ENCODE measurements at places on chromosomes 6 and 20.

- DNase-seq, result no peak
Observed at GRCh38 chr6:107695061-107695720, 128.9 kb downstream of the SCML4 start.

DNA sequence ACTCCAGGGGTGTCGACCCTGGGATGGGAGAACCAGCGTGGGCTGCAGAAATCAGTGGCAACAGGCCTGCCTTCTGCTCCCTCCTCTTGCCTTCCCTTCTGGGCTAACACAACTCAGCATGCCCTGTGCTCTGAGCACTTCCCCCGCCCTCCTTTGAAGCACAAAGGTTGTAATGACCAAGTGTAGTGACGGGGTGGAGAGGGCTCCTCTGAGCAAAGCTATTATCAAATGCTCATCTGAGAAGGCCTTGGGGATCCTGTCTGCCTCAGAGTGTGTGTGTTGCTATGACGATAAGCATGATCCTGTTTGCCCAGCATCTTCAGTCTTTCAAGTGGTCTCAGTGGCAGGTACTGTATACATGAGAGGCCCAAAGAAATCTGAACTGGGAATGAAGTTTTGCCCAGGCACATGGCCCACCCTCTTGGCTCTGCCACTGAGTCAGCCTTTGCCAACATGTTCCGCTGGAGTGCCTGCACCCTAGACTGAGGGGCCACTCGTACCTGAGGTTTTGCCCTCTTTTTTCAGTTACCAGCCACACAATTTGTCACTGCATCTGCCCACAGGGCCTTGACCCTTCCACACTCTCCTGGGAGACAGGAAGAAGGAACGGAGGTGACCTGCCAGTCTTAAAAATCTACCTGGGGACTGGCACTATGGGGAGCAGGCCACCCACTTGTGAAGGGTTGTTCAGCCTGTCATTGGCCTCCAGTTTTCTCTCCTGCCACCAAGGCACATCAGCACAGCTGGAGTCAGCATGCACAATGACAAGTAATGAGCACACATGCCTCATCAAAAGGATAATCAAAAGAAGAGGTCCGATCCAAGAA is 74.5 kb downstream of the GFOD1 start:
- no peak for DNase-seq

DNA sequence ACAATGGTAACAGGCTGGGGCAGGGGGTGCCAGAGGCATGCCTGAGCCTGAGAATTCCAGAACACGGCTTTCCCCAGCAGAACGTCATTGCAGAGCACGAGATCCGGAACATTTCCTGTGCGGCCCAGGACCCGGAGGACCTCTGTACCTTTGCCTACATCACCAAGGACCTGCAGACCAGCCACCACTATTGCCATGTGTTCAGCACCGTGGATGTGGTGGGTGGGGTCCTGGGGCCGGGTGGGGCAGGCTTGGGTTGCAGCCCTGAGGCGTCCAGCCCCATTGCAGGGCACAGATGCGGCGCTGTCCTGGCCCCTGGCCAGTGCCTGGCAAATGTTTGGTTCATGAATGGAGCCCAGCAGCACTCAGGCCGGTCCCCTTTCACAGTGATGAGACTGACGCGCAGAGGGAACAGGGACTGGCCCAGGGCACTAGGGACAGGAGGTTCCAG is 57.1 kb downstream of the TCP11 start:
- DNase-seq, result no peak

GRCh38 chr6:140909156-140909555 is 1223.6 kb upstream of the GJE1 start:
- DNase-seq, result no peak

- DNase-seq, result no peak
Observed at GRCh38 chr6:71463061-71463460, 174.4 kb downstream of the OGFRL1 start.

DNA sequence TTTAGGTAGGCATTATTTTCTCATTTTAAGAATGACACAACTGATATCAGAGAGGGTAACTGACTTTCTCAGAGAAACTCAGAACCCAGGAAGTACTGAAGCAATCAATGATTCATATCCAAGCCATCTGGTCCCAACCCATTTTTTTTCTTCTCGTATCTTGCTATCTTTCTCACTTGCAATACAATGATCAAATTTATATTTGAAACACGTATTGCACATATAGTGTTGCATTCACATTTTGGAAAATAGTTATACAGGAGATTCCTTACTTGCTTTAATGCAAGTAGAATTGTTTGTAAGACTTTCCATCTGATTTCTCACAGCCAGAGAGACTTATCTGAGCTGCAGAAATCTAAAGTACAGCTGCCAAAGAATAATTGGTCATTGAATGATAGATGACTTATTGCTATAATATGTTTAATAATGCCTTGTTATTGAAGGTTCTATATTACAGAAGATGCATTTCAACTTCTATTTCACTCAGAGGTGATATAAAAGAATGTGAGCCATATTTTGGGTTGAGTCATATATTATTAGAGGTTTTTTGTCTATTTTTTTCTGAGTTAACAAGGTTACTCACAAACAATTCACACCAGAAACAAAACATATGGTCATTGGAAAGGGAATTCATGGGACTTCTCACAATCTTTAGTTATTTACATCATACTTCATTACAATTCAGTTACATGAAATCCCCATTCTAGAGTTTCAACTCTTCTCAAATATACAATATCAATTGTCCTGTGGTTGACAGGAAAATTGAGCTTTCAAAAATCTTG is 337.5 kb upstream of the CITED2 start:
- DNase-seq, result no peak

- no peak for DNase-seq
Observed at GRCh38 chr20:51440589-51440988, 101.9 kb downstream of the NFATC2 start.

GRCh38 chr20:63223121-63223825 is 7.3 kb upstream of the YTHDF1 start:
- DNase-seq, result no peak

GRCh38 chr6:139482287-139482686 is 107.8 kb upstream of the CITED2 start:
- no peak for DNase-seq

DNA sequence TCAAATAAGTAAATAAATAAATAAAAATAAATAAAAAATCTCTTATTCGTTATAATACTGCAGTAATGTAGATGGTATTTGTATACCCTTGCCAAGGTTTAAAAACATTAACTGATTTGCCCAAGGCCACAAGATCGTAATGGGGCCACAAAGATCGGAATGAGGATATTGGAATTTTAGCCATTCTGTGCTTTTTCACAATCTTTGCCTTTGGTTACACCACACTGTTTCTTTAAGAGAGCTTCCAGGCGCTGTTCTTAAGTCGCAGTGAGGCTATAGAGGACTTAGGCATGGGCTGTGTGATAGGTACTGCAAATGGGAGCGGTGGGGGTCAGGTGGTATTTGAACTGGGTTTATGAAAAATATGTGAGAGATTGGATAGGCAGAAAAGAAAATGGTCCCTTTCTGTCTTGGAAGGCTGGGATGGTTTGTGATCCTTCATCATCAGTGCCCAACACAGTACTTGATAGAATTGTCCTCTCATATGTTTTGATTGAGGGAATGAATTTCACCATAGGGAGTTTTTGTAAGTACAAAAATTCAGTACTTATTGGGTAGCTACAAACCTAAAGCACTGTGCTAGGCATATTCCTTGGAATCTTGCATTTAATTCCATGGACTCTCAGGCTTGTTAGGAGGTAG is 1.4 kb downstream of the NUS1 start:
- no peak for DNase-seq

- DNase-seq, result no peak
Observed at GRCh38 chr20:24998631-24999445, 6.3 kb upstream of the APMAP start.

DNA sequence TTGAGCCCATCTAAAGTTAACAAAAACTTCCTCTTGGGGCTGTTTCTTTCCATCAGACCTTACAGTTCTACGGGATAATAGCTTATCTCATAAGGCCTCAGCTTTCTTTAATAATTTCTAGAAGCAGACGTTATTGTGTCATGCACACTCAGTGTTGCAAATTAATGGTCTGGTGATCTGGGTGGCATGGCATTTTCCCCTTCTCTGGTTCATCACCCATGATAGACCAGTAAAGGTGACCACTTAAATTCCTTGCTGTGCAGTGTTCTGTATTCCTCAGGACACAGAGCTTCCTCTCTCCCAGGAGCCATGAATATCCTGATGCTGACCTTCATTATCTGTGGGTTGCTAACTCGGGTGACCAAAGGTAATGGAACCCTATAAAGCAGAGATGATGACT is at the start of gene DEFB125:
DEFB125 (plus strand) TSS at position 272 of the 400 bp plus-strand sequence; CDS start at position 310, 38 bp downstream.
- DNase-seq, result no peak

GRCh38 chr6:63278916-63279315 is 40.9 kb downstream of the LGSN start:
- no peak for DNase-seq

- no peak for DNase-seq
Observed at GRCh38 chr6:154448448-154449096, 61.9 kb downstream of the CNKSR3 start.

DNA sequence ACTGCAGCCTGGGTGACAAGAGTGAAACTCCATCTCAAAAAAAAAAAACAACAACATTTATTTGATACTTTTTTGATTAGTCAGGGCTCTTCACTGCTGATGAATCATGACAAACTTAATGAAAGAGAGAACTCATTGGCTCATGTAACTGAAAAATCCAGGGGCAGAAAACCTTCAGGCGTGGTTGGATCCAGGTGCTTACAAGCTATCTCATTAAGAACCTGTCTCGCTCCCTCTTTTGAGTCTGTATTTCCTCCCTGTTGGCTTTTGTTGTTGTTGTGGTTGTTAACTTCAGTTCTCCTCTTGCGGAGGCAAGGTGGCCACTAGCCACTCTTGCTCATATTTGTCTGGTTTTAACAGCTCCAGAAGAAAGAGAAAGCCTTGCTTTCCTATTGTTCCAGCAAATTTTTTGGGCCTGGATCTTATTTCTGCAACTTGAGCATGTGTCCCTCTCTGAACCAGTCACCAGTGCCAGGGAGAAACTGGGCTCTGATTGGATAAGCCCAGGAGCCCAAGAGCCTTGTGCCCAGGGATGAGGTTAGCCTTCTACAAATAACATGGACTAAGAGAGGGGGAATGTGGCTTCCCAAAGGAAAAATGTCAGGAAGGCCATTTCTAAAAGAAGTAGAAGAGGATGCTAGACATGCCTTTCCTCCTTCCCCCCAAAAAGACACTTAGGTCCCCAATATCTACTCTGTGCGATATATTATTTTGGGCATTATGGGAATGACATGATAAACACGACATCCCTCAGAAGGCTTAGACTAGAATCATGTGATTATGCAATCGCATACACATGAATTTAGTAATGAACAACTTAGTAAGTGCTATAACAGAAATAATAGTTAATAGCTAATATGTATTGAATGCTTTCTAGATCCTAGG is 64.5 kb downstream of the PHACTR2 start:
- no peak for DNase-seq

- no peak for DNase-seq
Observed at GRCh38 chr6:20438462-20439070, 36.9 kb downstream of the E2F3 start.

GRCh38 chr6:125918681-125919566 is 37.6 kb upstream of the HINT3 start:
- no peak for DNase-seq

GRCh38 chr6:159807150-159807858 is 7.2 kb downstream of the PNLDC1 start:
- no peak for DNase-seq

- no peak for DNase-seq
Observed at GRCh38 chr6:164308339-164308738, 893.8 kb downstream of the QKI start.

GRCh38 chr6:167415441-167415961 is 90.6 kb downstream of the TTLL2 start:
- DNase-seq, result no peak

GRCh38 chr6:27059621-27060425 is 187.7 kb upstream of the PRSS16 start:
- no peak for DNase-seq

DNA sequence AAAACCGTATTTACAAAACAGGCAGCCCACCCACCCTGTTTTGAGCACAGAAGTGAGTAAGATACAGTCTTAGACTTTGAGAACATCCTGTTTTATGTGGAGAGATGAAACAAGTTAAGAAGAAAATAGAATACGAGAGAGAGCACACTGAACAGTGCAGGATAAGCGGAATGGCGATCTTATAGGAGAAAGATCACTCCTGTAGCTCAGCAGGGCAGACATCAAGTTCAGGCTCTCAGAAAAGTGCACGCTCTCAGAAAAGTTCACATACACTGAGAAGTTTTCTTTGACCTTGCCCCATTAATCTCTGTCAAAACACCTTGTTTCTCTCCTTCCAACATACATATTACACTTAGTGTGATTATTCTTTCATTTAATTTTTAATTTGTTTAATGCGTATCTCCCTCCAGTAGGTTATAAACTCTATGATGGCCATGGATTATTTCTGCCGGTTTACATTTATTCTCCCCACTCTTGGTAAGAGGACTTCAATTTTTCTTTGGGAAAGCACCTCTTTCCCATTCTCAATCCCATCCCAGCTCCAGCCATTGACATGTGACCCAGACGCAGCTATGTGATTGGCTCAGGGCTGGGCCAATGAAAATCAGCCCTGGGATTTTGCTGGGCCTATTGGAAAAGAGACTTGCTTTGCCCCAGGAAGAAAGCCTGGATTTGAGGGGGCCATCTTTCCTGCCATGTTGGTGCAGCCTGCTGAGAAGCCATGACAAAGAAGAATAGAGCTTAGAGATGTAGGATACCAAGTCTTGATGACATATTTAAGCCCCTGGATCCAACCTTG is 16.2 kb downstream of the KCNB1 start:
- DNase-seq, result no peak

GRCh38 chr6:51257938-51258337 is 439.3 kb downstream of the TFAP2B start:
- DNase-seq, result no peak

DNA sequence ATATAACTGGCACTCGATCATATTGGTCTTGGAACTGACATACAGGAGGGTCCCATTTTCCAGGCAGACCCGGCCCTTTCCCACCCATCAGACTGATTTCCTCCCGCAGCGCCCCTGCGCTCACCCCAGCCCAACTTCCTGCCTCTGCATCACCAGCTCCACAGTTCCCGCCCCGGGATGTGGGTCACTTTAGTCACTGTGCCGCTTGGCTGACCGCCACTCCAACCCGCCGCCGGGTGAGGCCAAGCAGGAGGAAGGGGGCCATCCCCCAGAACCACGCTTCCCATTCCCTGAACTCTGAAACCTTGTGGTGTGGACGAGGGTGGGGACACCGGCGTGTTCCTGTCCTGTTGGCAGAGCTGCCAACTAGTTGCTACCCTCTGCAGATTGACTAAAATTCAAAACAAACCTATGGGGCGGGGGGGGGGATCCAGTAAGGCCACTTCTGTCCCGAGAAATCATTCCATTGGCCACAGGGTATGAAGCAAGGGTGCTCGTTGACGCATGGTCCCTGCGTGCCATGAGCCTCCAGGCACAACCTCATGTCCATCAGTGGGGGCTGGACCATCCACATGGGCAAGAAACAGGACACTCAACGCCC is 12.3 kb downstream of the TGM2 start:
- DNase-seq, result peak; percentile 38

- no peak for DNase-seq
Observed at GRCh38 chr6:1491591-1492319, 102.4 kb downstream of the FOXF2 start.

Data from esophagus squamous epithelium (tissue), 5 donors.